NCI-H1930 (cell line): ENCODE measurements at places on chromosomes 11 and 22.

- DNase-seq: no peak
Measured at GRCh38 chr11:94452988-94453387, 40.7 kb downstream of the MRE11 start.

GRCh38 chr11:6353367-6353987, 33.2 kb upstream of the CAVIN3 start:
- peak; percentile 31 for DNase-seq

DNA sequence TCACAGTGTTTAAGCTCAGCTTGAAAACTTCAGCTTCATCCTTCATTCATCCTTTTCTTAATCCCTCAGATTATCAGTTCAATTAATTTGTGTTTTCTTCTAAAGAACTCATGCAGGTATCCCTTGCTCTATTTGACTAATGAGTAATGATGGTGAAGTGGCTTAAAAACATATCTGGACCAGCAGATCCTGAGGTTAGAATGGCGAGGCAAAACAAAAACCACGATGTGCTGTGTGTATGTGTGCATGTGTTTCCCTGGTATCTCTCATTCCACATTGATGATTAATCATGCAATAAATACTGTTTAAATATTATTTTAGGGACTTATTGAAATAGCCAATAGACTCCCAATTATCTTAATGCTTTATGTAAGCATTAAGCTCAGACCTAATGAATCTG, 437.0 kb downstream of the DYNC2H1 start:
- peak; percentile 3 for DNase-seq

DNA sequence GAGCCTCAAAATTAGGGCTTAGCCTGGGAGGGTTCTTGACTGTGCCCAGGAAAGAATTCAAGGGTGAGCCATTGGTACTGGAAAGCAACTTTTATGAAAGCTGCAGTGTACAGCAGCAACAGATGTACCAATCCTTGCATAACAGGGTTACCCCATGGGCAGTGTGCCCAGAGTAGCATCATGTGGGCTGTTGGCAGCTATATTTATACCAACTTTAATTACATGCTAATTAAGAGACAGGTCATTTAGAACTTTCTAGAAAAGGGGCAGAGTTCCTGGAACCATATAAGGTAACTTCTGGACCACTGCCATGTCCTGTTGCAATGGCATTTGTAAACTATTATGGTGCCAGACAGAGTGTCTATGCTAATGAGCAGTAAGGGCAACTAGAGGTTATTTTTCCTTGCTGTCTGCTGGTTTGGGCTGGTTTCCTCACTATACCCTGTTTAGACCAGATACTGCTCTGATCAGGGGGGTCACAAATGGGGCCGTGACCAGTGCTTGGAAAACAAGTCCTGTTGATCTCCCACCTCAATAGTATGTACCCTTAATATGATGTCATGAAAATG, 1120.5 kb upstream of the RAG2 start:
- no peak for DNase-seq

DNA sequence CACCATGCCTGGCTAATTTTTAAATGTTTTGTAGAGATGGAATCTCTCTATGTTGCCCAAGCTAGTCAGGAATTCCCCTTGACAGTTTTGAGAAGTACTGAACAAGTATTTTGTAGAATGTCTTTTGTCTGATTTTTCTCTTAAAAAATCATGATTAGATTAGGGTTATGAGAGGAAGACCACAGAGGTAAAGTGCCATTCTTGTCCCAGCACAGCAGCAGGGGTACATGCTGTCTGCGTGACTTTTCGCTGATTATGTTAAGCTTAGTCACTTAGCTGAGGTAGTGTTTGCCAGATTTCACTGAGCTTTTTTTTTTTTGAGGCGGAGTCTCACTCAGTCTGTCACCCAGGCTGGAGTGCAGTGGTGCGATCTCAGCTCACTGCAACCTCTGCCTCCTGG, 13.6 kb upstream of the NUP160 start:
- no peak for DNase-seq

- no peak for DNase-seq
Measured at GRCh38 chr22:18996376-18996900, 60.3 kb upstream of the PRODH start.

DNA sequence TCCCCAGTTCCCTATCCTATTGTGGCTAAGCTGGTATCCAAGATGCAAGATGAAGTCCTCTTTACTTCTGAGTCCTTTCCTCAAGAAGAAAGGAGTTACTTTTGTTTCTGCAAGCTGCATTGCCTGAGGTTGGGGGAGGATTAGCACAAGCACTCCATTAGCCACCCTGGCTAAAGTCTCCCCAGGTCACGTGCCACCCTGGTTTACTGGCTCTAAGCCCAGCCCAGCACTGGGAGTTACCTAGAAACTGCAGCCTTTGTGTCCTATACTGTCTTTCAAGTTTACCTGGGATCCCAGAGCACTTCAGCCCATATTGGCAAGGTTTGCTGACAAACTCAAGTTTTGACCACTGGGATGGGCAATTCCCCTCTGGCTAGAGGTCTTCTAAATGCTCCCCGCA, 78.4 kb upstream of the DBX1 start:
- DNase-seq: no peak
